ENCODE measurements at places on chromosomes 2 and 18.

- no peak for DNase-seq
Measured at GRCh38 chr2:179538406-179539123, 273.9 kb upstream of the SESTD1 start.

DNA sequence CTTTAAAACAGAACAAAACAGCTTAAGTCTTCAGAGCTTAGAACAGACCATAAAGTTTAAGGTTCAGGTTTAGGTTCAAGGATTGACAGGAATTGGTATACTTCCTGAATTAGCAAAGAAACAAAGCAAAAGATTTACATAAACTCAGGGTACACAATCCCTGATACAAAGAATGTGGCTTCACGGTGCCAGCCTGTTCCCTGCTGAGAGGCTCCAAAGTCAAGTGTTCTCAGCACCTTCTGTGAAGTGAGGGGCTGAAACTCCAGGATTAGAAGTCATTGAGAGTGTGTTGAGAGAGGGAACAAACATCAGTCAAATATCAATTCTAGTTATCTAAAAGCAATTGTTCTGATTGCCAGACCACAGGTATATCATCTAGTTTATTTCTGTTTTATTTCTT lies 35.7 kb downstream of the DYNAP start:
- DNase-seq: no peak

GRCh38 chr2:162390801-162391200 lies 46.9 kb downstream of the GCA start:
- DNase-seq: no peak

- no peak for DNase-seq
Measured at GRCh38 chr18:78902795-78903435, 76.7 kb upstream of the SALL3 start.

DNA sequence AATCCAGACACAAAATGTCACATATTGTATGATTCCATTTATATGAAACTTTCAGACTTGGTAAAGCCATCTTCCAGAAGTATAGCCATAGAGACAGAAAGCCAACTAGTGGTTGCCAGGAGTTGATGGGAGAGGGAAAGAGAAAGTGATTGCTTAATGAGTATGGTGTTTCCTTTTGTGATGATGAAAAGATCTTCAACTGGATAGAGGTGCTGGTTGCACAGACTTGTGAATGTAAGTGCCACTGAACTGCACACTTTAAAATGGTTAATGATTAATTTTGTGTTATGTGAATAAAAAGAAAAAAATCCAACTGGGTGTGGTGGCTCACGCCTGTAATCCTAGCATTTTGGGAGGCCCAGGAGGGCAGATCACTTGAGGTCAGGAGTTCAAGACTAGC lies 135.3 kb upstream of the SLC1A4 start:
- DNase-seq: no peak

DNA sequence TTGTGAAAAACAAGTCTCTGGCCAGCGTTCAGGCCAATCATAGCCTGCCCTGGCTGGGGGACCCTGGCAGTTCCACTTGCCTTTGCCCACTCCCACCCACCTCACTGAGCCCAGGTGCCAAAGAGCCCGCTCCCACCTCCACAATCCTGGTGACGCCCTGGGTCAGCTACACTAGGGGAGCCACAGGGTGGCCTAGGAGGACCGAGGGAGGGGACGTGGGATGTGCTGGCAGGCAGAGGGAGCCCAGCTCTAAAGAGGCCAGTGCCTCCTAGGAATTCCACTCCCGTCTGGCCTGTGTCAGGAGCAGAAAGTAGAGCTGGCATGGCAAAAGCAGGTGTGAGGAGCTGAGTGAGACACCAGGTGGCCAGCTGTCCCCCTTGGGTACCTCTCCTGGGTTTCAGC lies 49.3 kb downstream of the TNS1 start:
- DNase-seq: no peak

GRCh38 chr2:12718015-12718671 lies 1.4 kb downstream of the TRIB2 start:
- DNase-seq: no peak
